ENCODE measurements at places on chromosomes 13 and 19.

GRCh38 chr19:7263521-7263920, 30.7 kb downstream of the INSR start:
- DNase-seq = no peak

- no peak for DNase-seq
Measured at GRCh38 chr13:28485097-28485496, 9.8 kb downstream of the FLT1 start.

DNA sequence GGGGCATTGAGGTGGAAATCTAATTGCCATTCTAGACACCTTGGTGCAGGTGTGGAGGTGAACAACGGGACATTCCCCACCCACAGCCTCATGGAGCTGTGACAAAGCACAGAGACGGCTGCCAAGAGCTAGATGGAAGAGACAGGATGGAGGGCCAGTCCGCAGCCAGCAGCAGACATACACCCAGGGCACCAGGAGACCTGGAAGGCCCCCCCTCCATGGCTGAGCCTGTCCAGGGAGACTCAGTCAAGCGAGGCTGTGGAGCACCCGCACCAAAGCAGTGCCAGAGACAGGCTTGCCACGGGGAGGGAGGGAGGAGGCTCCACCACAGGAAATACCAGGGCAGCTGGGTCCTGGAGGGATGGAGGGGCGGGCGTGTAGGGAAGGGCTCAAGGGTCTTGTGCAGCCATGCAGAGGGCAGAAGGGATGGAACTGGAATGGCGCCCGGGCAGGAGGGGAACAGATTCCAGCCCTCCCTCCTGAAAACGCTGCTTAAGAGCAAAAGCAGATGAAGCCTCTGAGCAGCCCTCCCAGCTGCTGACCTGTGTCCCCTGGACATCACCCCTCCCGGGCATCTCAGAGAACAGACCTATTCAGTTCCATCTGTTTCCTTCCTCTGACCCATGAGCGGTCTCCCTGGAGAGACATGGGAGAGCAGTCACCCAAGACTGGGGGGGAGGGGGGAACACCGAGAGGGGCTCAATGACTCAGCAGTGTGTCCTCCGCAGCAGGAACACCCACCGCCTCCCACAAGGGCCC, 14.4 kb downstream of the EPS15L1 start:
- DNase-seq = no peak

GRCh38 chr13:111372651-111373425, 52.4 kb downstream of the TEX29 start:
- no peak for DNase-seq

DNA sequence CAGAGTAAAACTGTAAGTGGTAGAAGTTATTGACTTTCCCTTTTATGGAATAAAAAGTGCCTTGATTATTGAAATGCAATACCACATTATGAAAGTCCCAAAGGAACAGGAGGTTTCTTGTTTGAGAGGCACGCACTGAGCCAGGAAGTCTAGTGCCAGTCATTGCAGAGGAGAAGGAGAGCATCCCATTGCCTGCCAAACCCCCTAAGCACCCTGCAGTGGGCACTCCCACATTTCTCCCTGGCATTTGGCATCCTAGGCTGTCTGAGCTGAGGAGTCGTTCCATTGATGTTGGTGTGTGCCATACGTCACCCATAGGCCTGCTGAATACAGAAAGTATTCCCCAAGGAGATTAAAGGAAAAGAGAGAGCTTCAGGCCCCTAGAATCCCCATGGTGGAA, 85.7 kb upstream of the MBNL2 start:
- DNase-seq = no peak

DNA sequence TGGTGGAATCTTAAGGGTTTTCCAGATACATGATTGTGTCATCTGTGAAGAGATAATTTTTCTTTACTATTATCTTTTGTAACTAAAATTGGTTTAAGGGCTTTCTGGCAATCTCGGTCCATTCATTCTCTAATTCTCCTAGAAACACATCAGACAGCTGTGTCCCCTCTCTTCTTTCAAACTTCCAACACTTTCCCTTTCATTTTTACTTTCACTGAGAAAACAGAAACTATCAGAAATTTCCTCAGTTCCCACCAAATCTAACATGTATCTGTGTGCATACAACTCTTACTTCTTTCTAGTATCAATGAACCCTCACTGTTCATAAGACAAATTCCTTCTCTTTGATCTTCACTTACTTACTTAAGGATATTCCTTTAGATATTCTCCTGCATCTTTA, 40.2 kb downstream of the KCNRG start:
- no peak for DNase-seq

All from hematopoietic multipotent progenitor cell treated with erythropoietin and hydrocortisone succinate and interleukin-3 and kit ligand, for 8 days (in vitro differentiated cells).